ENCODE measurements at places on chromosomes 3 and 15.

- DNase-seq = no peak
These were observed 177.2 kb upstream of the THBS1 start for GRCh38 chr15:39403640-39404117.

- no peak for DNase-seq
These were observed 46.3 kb upstream of the UTS2B start for GRCh38 chr3:191376516-191377141.

GRCh38 chr3:134354612-134355251, 19.5 kb downstream of the AMOTL2 start:
- DNase-seq = no peak

DNA sequence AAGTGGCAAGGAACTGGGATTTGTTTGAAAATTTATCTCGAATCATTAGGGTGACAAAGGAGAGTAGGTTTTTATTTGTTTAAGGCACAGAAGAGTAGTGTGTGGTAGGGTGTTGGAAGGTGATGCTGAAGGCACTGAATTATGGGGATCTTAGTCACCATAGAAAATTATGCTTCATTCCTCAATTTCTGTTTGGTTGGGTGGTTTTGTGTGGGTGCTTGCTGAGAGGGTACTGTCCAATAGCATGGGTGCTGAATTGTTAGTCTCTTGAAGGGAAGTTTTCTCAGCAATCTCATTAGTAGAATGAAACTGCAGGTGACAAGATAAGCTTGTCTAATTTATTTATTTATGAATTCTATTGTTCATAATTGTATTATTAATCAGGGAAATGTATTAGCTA, 610.9 kb downstream of the AGBL1 start:
- DNase-seq = no peak

DNA sequence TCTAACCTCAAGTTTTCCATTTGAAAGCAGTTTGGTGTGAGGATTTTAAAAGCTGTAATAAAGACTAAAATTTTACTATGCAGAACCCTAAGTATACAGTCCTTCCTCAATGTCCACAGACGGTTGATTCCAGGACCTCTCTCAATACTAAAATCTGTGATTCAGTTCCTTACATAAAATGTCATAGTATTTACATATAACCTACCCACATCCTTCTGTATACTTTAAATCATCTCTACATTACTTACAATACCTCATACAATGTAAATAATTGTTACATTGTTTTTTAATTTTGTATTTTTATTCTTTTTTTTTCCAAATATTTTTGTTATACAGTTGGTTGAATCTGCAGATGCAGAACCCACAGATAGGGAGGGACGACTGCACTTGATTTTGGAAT, 2.8 kb upstream of the TOPAZ1 start:
- DNase-seq = no peak

- DNase-seq = peak; percentile 57
These were observed 57.0 kb downstream of the DUT start for GRCh38 chr15:48388016-48388851.

- no peak for DNase-seq
These were observed 249.3 kb downstream of the UBE2E2 start for GRCh38 chr3:23452408-23452807.

GRCh38 chr15:43518197-43518761, 871 bp downstream of the MAP1A start:
- no peak for DNase-seq

DNA sequence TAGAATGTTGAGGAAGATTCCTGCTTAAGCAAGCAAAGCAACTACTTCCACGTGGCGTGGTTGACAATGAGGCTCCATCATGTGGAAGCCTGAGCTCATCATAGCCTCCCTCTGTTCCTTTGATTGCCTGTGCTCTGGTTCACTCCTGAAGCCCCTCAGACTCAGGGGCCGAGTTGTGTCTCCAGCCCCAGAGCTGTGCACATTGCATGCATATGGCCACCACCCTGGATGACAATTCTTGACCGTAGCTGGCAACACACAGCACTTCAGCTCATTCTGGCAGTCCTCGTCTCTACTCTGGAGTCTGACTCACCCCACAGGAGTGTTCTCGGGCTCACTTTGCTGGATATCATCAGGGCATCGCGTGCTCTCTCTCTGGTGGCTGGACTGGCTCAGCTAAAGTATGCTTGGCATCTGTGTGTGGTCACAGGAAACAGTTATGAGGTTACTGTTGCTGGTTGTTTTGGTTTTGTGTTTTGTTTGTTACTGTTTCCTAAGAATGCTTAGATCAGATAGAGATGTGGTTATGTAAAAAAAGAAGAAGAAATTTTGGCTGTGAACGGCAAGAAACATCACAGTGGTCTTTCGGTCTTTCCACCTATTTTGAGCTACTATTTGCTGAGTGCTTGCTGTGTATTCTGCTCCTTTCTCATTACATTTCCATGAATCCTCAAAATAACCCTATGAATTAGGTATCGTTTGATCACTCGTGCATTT, 41.6 kb upstream of the MRPS22 start:
- no peak for DNase-seq

DNA sequence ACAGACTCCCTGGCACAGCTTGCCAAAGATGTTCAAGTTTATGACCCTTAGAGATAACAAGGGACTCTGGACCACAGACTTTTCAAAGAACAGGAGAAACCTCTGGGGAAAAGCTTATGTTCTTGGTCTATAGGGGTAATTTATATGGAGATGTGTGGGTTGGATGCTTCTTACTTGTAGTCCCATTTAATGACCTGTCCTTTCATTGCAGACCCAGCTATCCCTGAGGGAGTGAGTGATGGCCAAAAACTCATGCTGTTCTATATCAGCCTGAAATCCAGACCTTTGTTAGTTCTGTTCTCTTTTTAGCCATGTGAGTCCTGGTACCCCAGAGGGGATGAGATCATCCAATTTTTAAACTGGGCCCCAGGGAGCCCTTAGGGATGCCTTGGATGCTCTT, 43.7 kb upstream of the MRPL3 start:
- no peak for DNase-seq

- no peak for DNase-seq
These were observed 245.4 kb upstream of the MCTP2 start for GRCh38 chr15:93985925-93986324.

- no peak for DNase-seq
These were observed 145.4 kb downstream of the EPHA3 start for GRCh38 chr3:89252860-89253259.

- no peak for DNase-seq
These were observed 17.8 kb downstream of the UQCC5 start for GRCh38 chr3:52554026-52554755.

- no peak for DNase-seq
These were observed 36.0 kb downstream of the ZDHHC19 start for GRCh38 chr3:196175116-196175625.

- no peak for DNase-seq
These were observed 1.1 kb downstream of the TKT start for GRCh38 chr3:53254509-53255422.

DNA sequence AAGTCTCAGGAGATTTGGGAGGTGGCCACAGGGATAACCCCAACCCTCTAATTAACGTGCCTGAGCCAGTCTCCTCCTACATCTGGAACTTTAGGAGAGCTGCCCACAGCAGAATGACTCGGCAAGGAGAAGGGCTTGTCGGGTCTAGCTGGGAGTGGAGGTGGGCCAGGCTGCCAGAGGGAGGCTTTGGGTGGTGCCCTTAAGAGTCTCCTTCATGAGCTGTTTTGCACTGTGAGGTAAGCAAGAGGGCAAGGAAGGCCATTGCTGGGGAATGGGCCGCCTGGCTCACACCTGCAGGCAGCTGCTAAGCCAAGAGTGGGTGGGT, 3.6 kb upstream of the TNK2 start:
- DNase-seq = no peak

- no peak for DNase-seq
These were observed 165.4 kb downstream of the CTNNB1 start for GRCh38 chr3:41364736-41365135.

- no peak for DNase-seq
These were observed 70.2 kb downstream of the ADAMTS9 start for GRCh38 chr3:64617610-64618009.

DNA sequence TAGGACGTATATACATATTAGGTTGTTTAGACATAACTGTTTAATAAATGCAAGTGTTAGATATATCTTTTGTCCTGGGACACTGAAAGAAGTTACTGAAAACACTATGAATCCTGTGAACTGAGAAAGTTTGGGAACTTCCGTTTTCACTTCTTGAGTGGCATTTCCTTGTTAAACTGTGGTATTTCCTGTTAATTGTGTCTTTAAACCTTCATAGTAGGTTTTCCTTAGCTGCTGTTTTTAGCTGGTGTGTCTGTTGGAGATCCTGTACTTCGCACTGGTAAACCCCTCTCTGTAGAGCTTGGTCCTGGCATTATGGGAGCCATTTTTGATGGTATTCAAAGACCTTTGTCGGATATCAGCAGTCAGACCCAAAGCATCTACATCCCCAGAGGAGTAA, 37.1 kb downstream of the ATP6V1A start:
- no peak for DNase-seq

DNA sequence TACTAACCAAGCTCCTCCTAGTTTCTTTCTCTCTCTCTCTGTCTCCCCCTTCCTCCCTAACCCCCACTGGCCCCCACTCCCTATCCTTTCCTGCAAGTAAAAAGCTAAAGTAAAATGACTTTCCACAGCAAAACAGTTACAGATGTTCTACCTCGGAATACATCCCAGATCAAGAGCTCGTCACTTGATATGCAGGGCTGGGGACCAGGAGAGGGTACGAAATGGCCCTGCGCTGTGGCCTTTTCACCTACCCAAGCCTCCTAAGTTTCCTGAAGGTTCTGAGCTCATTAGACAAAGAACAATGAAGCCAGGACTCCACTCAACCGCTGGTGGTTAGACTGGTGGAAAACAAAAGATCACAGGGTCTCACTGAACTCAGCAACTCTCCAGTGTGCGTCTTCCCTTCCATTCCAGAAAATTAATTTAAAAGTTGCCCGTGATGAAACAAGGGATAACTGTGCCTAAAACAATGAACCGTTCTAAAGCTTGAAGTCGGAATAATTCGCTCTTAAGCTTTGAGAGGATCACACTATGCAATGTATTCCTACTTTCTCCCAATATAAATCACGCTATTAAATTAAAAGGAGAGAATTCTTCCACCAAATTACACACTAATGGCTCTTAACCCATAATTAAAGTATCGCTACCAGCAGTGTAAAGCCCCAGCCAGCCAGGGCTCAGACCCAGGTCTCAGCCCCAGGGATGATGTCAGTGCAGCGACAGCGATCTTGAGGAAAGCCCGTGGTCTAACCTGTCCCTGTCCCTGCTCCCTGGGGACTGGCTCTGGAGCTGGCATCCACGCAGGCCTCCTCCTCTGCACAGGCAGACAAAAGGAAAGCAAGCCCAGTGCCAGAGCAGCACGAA, 5.0 kb downstream of the VGLL4 start:
- no peak for DNase-seq

DNA sequence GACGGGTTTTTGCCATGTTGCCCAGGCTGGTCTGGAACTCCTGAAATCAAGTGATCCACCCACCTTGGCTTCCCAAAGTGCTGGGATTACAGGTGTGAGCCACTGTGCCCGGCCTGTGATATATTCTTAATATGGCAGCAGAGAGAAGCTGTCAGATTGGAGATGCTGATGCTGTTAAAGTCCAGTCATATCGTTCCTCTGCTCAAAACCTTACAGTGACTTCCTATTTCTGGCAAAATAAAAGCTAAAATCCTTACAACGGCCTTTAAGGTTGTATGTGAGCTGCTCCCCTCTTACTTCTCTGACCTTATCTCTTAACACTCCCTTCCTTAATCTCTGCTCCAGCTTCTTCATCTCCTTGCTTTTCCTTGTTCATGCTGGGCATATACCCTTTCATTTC, 26.6 kb upstream of the MGA start:
- no peak for DNase-seq

DNA sequence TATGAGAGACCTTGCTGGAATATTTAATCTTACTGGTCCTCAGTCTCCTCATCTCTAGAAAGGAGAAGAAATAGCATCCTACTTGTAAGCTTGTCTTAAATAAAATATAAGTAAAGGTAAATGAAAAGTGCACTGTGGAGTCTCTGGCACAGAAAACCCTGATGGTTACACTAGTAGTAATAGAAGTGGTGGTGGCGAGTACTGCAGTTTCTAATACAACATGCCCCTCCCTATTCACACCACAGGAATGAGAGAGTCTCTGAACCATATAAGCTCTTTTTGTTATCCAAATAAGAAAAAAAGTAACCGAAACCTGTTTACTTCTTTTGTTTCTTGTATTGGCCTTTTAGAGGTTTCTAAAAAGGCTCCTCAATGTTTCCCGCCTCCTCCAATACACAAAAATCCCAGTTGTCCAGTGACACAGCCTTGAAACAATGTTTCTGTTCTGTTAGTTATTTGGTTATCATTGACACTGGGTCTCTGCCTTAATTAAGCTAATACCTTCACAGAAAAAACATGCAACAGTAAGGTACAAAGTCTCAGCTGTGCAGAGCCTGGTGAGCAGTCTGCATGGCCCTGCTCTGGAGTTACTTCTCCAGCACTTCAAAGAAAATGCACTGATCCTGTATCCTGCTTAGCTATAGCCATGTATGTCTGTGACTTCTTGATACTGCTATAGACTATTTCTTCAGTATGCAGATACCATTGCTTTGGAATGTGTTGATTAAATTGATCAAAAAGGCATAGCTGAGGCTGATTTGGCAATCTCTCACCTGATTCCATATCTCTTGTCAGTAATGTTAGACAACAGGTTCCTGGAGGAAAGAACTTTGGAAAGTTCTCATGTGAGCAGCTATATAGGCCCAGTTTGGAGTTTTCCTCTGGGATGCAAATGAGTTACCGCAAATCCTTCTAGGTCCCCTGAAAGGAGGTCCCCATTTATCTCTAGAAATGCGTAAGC, 315.6 kb upstream of the IL12A start:
- DNase-seq = no peak

All from NCI-H446 treated with DMSO at 0.1 percent for 48 hours (cell line).